ENCODE measurements at places on chromosomes 2 and 18.

- DNase-seq = no peak
- no peaks in the 10 kb centered on the region for H3K36me3 ChIP-seq
- H3K4me1 ChIP-seq = no peaks in the 10 kb centered on the region
- H3K4me3 ChIP-seq = no peak overlapping the region
Measured at GRCh38 chr18:32095192-32095899, 3.7 kb downstream of the RNF138 start.

DNA sequence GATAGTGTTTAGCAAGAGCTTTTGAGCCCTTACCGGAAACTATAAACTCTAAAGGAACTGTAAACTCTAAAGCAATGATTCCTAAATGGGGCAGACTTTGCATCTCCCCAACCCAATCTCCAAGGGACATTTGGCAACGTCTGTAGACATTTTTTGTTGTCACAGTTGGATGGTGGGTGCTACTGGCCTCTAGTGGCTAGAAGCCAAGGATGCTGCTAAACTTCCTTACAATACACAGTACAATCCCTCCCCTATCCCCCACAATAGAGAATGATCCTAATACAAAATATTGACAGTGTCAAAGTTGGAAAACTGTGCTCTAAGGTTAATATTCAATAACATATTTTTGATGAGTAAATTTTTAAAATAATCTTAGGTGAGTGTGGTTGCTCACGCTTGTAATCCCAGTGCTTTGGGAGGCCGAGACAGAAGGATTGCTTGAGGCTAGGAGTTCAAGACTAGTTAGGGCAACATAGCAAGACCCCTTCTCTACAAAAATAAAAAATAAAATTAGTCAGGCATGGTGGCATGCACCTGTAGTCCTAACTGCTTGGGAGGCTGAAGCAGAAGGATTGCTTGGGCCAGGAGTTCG lies 66.7 kb downstream of the PTPN4 start:
- peaks cover 1% of the 10 kb centered on the region for H3K4me1 ChIP-seq
- H3K4me3 ChIP-seq = no peak overlapping the region
- no peaks in the 10 kb centered on the region for H3K36me3 ChIP-seq
- no peak for DNase-seq

- H3K27ac ChIP-seq = no peak overlapping the region
- no peaks in the 10 kb centered on the region for H3K36me3 ChIP-seq
- no peaks in the 10 kb centered on the region for H3K27me3 ChIP-seq
- DNase-seq = peak; percentile 41
Measured at GRCh38 chr2:239826786-239827522, 198.2 kb downstream of the NDUFA10 start.

- no peaks in the 10 kb centered on the region for H3K4me1 ChIP-seq
- no peaks in the 10 kb centered on the region for H3K36me3 ChIP-seq
- no peak overlapping the region for H3K27ac ChIP-seq
- H3K27me3 ChIP-seq = no peaks in the 10 kb centered on the region
- no peak overlapping the region for H3K4me3 ChIP-seq
- DNase-seq = no peak
Measured at GRCh38 chr2:203737360-203737759, 30.9 kb downstream of the CD28 start.

DNA sequence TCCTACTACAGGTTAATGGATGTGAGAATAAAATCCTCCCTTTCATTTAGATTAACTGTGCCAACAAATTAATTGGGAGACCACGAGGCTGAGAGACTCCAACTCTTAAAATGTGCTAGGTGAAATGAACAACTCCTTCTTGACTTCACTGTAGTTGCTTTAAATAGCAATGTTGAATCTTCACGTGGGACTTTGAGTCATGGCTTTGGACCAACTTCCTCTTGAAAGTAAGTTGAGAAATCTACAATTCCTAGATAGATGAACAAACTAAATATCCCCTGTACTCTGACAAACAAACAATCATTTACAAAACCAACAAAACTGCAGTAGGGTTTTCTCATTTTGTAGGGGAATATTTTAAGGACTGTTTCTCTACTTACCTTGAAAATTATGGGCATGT lies 291.9 kb upstream of the SPRED2 start:
- no peaks in the 10 kb centered on the region for H3K4me1 ChIP-seq
- DNase-seq = no peak
- no peak overlapping the region for H3K4me3 ChIP-seq
- no peaks in the 10 kb centered on the region for H3K36me3 ChIP-seq
- H3K27ac ChIP-seq = no peak overlapping the region

GRCh38 chr2:217469203-217469810 lies 533.5 kb downstream of the TNS1 start:
- H3K36me3 ChIP-seq = no peaks in the 10 kb centered on the region
- no peaks in the 10 kb centered on the region for H3K27me3 ChIP-seq
- H3K27ac ChIP-seq = no peak overlapping the region
- no peak for DNase-seq
- no peak overlapping the region for H3K4me3 ChIP-seq

DNA sequence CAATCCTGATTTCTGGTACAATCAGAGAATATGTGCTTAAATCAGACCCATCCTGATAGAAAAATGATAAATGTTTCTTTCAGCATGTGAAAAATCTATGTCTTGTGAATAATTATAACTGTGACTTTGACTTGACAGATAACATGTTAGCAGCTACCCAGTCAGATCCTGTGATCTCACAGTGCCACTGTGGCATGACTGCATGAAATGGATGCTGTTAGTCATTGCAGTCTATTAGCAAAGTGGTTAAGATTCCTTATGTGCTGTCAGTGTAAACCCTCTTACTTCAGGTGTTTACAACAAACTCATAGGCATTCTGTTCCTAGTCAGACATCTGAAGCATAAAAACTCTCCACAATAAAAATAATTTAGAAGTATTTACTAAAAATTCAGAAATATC lies 244.6 kb upstream of the RND3 start:
- no peaks in the 10 kb centered on the region for H3K4me1 ChIP-seq
- H3K27ac ChIP-seq = no peak overlapping the region
- H3K36me3 ChIP-seq = no peaks in the 10 kb centered on the region
- no peaks in the 10 kb centered on the region for H3K27me3 ChIP-seq

GRCh38 chr18:38367473-38367872 lies 801.9 kb upstream of the CELF4 start:
- DNase-seq = no peak
- no peaks in the 10 kb centered on the region for H3K36me3 ChIP-seq
- no peak overlapping the region for H3K27ac ChIP-seq
- H3K27me3 ChIP-seq = no peaks in the 10 kb centered on the region

DNA sequence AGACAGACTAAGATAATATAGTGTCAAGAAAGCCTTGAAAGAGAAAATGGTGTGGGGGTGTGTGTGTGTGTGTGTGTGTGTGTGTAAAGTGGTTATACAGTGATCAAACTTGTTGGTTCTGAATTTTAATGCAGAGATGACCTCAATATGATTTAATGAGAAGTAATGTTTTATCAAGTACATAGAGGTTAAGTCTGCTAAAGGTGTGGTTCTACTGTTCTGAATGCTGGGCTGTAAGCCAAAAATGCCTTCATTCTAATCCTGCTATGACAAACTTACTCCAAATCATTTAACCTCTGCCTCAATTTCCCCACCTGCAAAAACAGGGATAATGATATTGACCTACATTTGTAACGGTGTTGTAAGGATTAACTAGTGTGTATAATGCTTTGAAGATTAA lies 87.9 kb downstream of the WDPCP start:
- H3K36me3 ChIP-seq = peaks cover 3% of the 10 kb centered on the region
- no peaks in the 10 kb centered on the region for H3K27me3 ChIP-seq
- DNase-seq = no peak
- H3K4me3 ChIP-seq = no peak overlapping the region
- H3K27ac ChIP-seq = no peak overlapping the region

DNA sequence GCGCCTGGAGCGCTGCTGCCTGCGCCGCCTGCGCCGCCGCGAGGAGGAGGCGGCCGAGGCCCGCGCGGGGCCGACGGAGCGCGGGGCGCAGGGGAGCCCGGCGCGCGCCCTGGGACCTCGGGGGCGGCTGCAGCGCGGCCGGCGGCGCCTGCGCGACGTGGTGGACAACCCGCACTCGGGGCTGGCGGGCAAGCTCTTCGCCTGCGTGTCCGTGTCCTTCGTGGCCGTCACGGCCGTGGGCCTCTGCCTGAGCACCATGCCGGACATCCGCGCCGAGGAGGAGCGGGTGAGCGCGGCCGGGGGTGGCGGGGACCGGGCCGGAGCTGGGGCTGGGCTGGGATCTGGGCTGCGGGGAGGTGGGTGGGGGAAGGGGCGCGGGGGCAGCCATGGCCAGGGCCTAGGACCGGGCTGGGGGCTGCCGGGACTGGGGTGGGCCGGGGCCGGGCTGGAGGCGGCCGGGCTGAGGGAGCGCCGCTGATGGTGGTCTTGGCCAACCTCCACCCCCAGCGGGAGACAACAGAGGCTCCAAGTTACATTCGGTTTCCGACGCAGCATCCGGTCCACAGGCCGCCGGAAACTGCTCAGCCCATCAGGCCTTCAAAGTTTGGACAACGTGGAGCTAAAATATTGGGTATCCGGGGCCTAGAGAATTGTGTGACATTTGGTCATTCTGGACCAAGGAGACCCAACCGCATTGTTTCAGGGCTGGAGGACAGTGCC lies 66.4 kb downstream of the KCNG2 start:
- H3K4me1 ChIP-seq = no peaks in the 10 kb centered on the region
- H3K27me3 ChIP-seq = no peaks in the 10 kb centered on the region
- H3K27ac ChIP-seq = no peak overlapping the region
- no peaks in the 10 kb centered on the region for H3K36me3 ChIP-seq
- no peak overlapping the region for H3K4me3 ChIP-seq

DNA sequence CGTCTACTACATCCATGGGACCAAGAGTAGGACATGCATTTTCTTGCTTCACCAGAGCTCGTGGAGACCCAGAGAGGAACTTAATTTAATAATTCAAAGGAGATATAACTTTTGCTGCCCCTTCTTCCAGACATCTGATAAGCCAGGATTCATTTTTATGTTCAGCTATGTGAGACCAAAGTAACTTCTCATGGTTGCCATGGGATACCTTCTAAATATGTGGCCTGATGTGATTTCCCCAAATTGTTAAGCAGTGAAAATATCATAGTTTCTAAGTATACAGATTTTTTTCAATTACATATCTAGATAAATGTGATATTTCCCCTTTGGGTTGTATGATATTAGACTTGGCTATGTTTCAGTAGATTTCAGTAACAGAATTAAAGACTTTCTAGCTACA lies 185.5 kb upstream of the FN1 start:
- DNase-seq = no peak
- H3K27me3 ChIP-seq = no peaks in the 10 kb centered on the region
- H3K36me3 ChIP-seq = no peaks in the 10 kb centered on the region
- H3K4me1 ChIP-seq = peaks cover 4% of the 10 kb centered on the region
- H3K27ac ChIP-seq = no peak overlapping the region
- H3K4me3 ChIP-seq = no peak overlapping the region

- peak overlapping the region; percentile 29 for H3K27ac ChIP-seq
- DNase-seq = no peak
- no peak overlapping the region for H3K4me3 ChIP-seq
- peaks cover 7% of the 10 kb centered on the region for H3K4me1 ChIP-seq
- no peaks in the 10 kb centered on the region for H3K36me3 ChIP-seq
Measured at GRCh38 chr2:69774984-69775982, 33.3 kb downstream of the ANXA4 start.

- no peaks in the 10 kb centered on the region for H3K27me3 ChIP-seq
- H3K4me3 ChIP-seq = no peak overlapping the region
- no peaks in the 10 kb centered on the region for H3K4me1 ChIP-seq
- no peak for DNase-seq
- no peak overlapping the region for H3K27ac ChIP-seq
- no peaks in the 10 kb centered on the region for H3K36me3 ChIP-seq
Measured at GRCh38 chr2:175575346-175576258, 394.1 kb upstream of the ATP5MC3 start.

- no peaks in the 10 kb centered on the region for H3K36me3 ChIP-seq
- no peak overlapping the region for H3K27ac ChIP-seq
- H3K4me3 ChIP-seq = no peak overlapping the region
- DNase-seq = no peak
- H3K4me1 ChIP-seq = no peaks in the 10 kb centered on the region
Measured at GRCh38 chr2:212940816-212941215, 210.6 kb downstream of the IKZF2 start.

DNA sequence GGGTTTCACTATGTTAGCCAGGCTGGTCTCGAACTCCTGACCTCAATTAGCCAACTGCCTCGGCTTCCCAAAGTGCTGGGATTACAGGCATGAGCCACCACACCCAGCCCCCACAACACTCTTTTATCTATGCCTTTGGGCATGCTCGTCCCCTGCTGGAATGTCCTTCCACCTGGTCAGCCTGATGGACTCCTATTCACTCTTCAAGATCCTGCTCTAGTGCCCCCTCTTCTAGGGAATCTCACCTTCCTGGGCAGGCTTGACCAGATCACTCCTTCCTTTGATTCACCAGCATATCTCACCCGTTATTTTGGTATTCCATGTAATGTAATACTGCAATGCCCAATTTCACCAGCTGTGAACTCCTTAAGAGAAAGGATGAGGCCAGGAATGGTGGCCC lies 13.9 kb upstream of the SLC66A3 start:
- H3K4me1 ChIP-seq = no peaks in the 10 kb centered on the region
- H3K27me3 ChIP-seq = no peaks in the 10 kb centered on the region
- H3K27ac ChIP-seq = no peak overlapping the region
- DNase-seq = no peak
- no peaks in the 10 kb centered on the region for H3K36me3 ChIP-seq
- H3K4me3 ChIP-seq = no peak overlapping the region

DNA sequence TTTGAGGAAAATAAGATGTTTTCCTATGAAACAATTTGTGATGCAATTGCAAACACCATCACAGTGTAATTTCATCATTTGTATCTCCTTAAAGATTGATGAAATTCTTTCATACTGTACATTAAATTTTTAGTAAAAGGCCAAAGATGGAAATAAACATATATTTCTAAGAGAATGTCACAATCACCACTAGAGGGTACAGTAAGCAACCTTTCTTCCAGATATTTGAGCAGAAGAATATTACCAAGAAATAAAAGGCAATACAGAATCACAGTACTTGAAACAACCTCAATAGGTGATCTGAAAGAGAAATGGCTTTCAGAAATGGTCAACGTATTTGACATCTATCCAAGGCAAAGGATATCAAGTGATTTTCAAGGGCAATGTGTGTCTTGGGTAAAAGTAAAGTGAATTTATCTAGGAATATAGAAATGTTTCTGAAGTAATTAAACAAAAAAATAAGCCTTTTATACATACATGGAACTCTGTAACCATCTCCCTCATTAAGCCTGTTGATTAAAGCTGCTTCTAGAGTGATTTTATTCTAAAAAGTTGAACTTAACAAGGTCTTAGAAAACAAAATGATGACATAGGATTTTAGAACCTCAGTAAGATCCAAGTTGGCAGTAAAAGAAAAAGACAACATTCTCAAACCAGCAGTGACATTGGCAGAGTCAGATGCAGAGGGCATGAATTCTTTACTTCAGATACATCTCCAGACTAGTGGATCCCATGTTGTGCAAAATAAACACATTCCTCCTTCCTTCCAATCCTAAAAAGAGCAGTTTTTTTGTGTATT lies 90.3 kb upstream of the SESTD1 start:
- no peaks in the 10 kb centered on the region for H3K27me3 ChIP-seq
- DNase-seq = no peak
- no peaks in the 10 kb centered on the region for H3K36me3 ChIP-seq
- no peak overlapping the region for H3K27ac ChIP-seq
- H3K4me1 ChIP-seq = no peaks in the 10 kb centered on the region

GRCh38 chr2:226797289-226797988 lies 2.2 kb downstream of the IRS1 start:
- H3K4me3 ChIP-seq = no peak overlapping the region
- H3K4me1 ChIP-seq = no peaks in the 10 kb centered on the region
- DNase-seq = peak; percentile 49
- no peaks in the 10 kb centered on the region for H3K36me3 ChIP-seq

Data from aorta (tissue), 5 donors.